Skin of body (tissue), 3 donors: ENCODE measurements at places on chromosomes 2 and 18. TPM values are rescaled to one million over a fixed set of nuclear protein-coding genes. Genes with fewer than 3 reads are reported as not detected.

SERPINB7 gene
- total RNA-seq, result 14.6 TPM

SOS1 gene
- total RNA-seq, result 32.3 TPM

KYNU gene
- total RNA-seq, result 3.2 TPM

EMILIN1 gene
- 66.1 TPM for total RNA-seq

MSH6 gene
- total RNA-seq, result 45.7 TPM

SP9 gene
- total RNA-seq, result 3.3 TPM

EVX2 gene
- total RNA-seq, result not detected

CDK5R2 gene
- total RNA-seq, result not detected

CAPN14 gene
- total RNA-seq, result 0.49 TPM

LOXL3 gene
- total RNA-seq, result 3.7 TPM

RUFY4 gene
- 0.10 TPM for total RNA-seq

SLC4A5 gene
- total RNA-seq, result 2.1 TPM

CCBE1 gene
- 9.3 TPM for total RNA-seq

KIF5C gene
- total RNA-seq, result 2.3 TPM

DSG1 gene
- 260 TPM for total RNA-seq

YES1 gene
- total RNA-seq, result 50.3 TPM

GALR1 gene
- total RNA-seq, result 2.1 TPM

SRD5A2 gene
- total RNA-seq, result not detected

MAP2 gene
- total RNA-seq, result 14.4 TPM

EML6 gene
- 2.6 TPM for total RNA-seq

ATP5MC3 gene
- 76.2 TPM for total RNA-seq

HOXD11 gene
- total RNA-seq, result not detected

BCL11A gene
- 30.9 TPM for total RNA-seq

SERPINB5 gene
- 130 TPM for total RNA-seq

POTEC gene
- total RNA-seq, result not detected

KCNK3 gene
- total RNA-seq, result 0.49 TPM

GPR39 gene
- total RNA-seq, result 0.20 TPM

ALPI gene
- not detected for total RNA-seq
